Adrenal gland (tissue), 19 donors: ENCODE measurements at places on chromosomes 3 and 15. TPM values are rescaled to one million over a fixed set of nuclear protein-coding genes. Genes with fewer than 3 reads are reported as not detected.
A peak's percentile ranks its signal among the peaks of the same experiment; 100 is the strongest.

The ANKDD1A gene
- total RNA-seq = 27.1 TPM

GRCh38 chr15:67940324-67940719, 100.5 kb upstream of the RNU6-1 start:
- H3K36me3 ChIP-seq = no peaks in the 10 kb centered on the region
- H3K27me3 ChIP-seq = no peaks in the 10 kb centered on the region

DNA sequence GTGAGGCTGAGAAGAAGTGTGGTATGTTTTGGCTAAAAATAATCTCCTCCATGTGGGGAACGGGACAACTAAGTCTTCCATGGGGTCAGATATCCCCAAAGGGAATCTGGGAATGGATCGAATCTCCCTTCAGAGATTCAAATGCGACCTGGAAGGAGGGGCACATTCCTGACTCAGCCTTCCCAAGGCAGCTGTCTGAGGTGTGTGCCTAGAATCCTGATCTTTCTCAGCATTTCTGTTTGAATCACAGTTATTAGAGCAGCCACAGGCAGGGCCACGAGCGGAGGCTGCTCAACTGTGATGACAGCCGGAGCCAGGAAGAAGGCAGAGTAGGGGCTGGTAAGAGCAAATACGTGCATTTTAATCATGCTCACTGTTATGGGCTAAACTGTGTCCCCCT, 135.1 kb downstream of the ADAMTS17 start:
- no peak for DNase-seq
- peaks cover 13% of the 10 kb centered on the region for H3K4me1 ChIP-seq

GRCh38 chr3:64111872-64112271, 88.6 kb upstream of the PSMD6 start:
- no peak for DNase-seq
- H3K36me3 ChIP-seq = no peaks in the 10 kb centered on the region
- H3K4me1 ChIP-seq = no peaks in the 10 kb centered on the region
- no peak overlapping the region for H3K27ac ChIP-seq
- H3K27me3 ChIP-seq = no peaks in the 10 kb centered on the region

DNA sequence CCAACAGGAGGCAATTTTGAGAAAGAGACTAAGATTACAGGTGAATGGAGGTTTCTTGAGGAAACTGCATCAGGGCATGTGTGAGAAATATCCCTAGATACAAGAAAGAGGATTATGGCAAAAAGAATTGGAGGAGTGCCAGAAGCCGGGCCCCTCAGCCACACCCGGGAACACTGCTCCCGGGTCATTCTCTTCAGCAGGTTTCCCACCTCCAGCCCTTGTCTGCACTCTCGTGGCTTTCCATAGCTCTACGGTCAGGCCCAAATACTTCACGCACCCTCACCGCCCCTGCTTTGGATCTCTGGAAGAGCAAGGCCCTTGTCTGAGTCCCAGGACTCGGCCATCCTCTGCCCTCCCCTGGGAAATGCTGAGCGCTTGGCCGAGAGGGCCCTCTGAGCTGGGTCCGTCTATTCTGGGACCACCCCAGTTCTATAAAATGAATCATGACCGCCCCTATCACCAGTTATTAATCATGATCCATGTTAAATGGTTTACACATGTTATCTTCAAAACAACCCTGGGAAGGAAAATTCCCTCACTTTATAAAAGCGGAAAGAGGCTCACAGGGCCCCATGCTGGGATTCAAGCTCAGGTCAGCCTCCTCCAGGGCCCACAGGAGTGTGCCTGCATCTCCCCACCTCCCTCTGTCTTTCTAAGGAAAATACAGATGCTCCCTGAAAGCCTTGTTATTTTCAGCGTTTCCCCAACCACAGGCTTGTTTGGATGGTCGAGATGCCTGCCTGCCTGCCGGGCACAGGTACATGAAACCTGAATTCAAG, 38.8 kb upstream of the SPTBN5 start:
- H3K27ac ChIP-seq = no peak overlapping the region
- H3K36me3 ChIP-seq = no peaks in the 10 kb centered on the region
- H3K4me3 ChIP-seq = no peak overlapping the region
- no peak for DNase-seq

- no peaks in the 10 kb centered on the region for H3K36me3 ChIP-seq
- H3K4me1 ChIP-seq = peaks cover 15% of the 10 kb centered on the region
- H3K27ac ChIP-seq = peak overlapping the region; percentile 97
- no peaks in the 10 kb centered on the region for H3K27me3 ChIP-seq
- peak overlapping the region; percentile 70 for H3K4me3 ChIP-seq
Measured at GRCh38 chr15:40942337-40942854, 10.9 kb upstream of the CHAC1 start.

GRCh38 chr3:161567577-161568361, 71.2 kb downstream of the OTOL1 start:
- H3K27ac ChIP-seq = no peak overlapping the region
- no peaks in the 10 kb centered on the region for H3K36me3 ChIP-seq
- H3K27me3 ChIP-seq = no peaks in the 10 kb centered on the region
- no peaks in the 10 kb centered on the region for H3K4me1 ChIP-seq
- H3K4me3 ChIP-seq = no peak overlapping the region

The GOLGA8H gene
- total RNA-seq = not detected

The ZNF385D gene
- total RNA-seq = 0.09 TPM

The RLBP1 gene
- total RNA-seq = not detected

DNA sequence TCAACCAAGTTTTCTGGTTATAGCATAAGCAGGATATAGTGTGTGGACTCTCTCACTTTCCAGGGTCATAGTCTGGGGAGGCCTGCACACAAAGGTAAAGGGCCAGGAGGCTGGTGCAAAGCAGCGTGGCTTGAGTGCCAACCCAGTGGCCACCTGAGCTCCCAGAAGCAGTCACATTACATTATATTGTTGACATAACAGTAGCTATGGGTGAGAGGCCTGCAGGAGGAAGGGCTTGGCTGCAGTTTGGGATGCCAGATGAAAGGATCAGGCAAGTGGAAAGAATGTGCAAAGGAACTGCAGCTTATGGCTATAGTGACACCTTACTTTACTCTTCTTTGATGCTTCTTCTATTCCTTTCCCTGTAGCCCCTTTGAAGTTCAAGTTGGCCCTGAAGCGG, 96.5 kb downstream of the FLNB start:
- peaks cover 29% of the 10 kb centered on the region for H3K4me1 ChIP-seq
- H3K4me3 ChIP-seq = no peak overlapping the region
- no peaks in the 10 kb centered on the region for H3K27me3 ChIP-seq
- no peak for DNase-seq
- H3K27ac ChIP-seq = peak overlapping the region; percentile 93

The ROPN1B gene
- total RNA-seq = not detected

The TUSC7 gene
- not detected for total RNA-seq

DNA sequence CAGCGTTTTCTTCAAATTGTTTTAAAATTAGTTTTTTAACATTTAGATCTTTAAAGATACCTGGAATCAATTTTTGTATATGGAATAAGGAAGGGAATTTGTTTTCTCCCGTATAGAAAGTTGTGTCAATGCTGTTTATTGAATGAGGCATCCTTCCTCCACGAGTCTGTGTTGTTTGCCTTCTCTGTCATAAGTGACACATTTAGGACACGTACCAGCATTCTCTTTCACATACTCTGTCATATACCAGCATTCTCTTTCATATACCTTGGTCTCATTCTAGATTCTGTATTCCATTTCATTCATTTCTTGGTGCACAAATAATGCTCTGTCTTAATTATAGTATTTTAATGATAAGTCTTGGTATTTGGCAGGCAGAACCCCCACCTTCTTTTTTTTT, 10.3 kb downstream of the ATP11B start:
- H3K27ac ChIP-seq = no peak overlapping the region
- H3K27me3 ChIP-seq = no peaks in the 10 kb centered on the region

GRCh38 chr3:82423268-82424030, 662.0 kb upstream of the GBE1 start:
- H3K4me3 ChIP-seq = no peak overlapping the region
- no peaks in the 10 kb centered on the region for H3K4me1 ChIP-seq
- no peak overlapping the region for H3K27ac ChIP-seq
- H3K27me3 ChIP-seq = no peaks in the 10 kb centered on the region
- no peaks in the 10 kb centered on the region for H3K36me3 ChIP-seq

The ACVR2B gene
- 15.5 TPM for total RNA-seq

DNA sequence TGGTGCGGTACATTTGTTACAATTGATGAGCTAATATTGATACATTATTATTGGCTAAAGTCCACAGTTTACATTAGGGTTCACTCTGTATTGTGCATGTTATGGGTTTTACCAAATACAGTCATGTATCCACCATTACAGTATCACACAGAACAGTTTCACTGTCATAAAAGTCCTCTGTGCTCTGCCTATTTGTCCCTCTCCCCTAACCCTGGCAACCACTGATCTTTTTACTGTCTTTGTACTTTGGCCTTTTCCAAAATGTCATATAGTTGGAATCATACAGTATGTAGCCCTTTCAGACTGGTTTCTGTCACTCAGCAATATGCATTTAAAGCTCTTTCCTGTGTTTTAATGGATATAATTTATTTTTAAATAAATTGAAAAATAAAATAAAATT, 83.1 kb upstream of the SLC4A7 start:
- no peaks in the 10 kb centered on the region for H3K27me3 ChIP-seq
- H3K4me1 ChIP-seq = no peaks in the 10 kb centered on the region
- no peaks in the 10 kb centered on the region for H3K36me3 ChIP-seq
- no peak overlapping the region for H3K27ac ChIP-seq
- H3K4me3 ChIP-seq = no peak overlapping the region

- peak overlapping the region; percentile 48 for H3K4me3 ChIP-seq
- no peak for DNase-seq
- no peaks in the 10 kb centered on the region for H3K36me3 ChIP-seq
- H3K27me3 ChIP-seq = peaks cover 68% of the 10 kb centered on the region
- H3K4me1 ChIP-seq = peaks cover 17% of the 10 kb centered on the region
Measured at GRCh38 chr15:76345880-76346668, 9.5 kb downstream of the ISL2 start.

GRCh38 chr3:8760506-8760905, 8.9 kb downstream of the OXTR start:
- H3K4me1 ChIP-seq = no peaks in the 10 kb centered on the region
- DNase-seq = no peak
- H3K27ac ChIP-seq = no peak overlapping the region
- H3K4me3 ChIP-seq = no peak overlapping the region
- no peaks in the 10 kb centered on the region for H3K36me3 ChIP-seq

GRCh38 chr15:34038871-34039789, at the start of gene AVEN:
Gene AVEN, minus strand, starts transcription at chr15:34039204. Its CDS starts 158 bp downstream, at chr15:34039046.
- H3K27me3 ChIP-seq = no peaks in the 10 kb centered on the region
- DNase-seq = peak; percentile 46
- H3K4me3 ChIP-seq = peak within 1 kb of the TSS; percentile 76
- no peaks in the 10 kb centered on the region for H3K4me1 ChIP-seq
- H3K36me3 ChIP-seq = no peaks in the 10 kb centered on the region

The GOLGA8N gene
- total RNA-seq = 3.0 TPM

The DAPK2 gene
- 4.4 TPM for total RNA-seq

The KBTBD13 gene
- not detected for total RNA-seq

The PODXL2 gene
- total RNA-seq = 23.3 TPM

The SPATA12 gene
- total RNA-seq = 0.22 TPM

The ADGRG7 gene
- not detected for total RNA-seq

The GRAMD2A gene
- total RNA-seq = 0.25 TPM

GRCh38 chr3:50274371-50275104, 4.3 kb upstream of the LSMEM2 start:
- no peaks in the 10 kb centered on the region for H3K36me3 ChIP-seq
- peak overlapping the region; percentile 58 for H3K27ac ChIP-seq
- H3K4me1 ChIP-seq = peaks cover 40% of the 10 kb centered on the region
- H3K4me3 ChIP-seq = no peak overlapping the region
- peak; percentile 72 for DNase-seq
- peaks cover 4% of the 10 kb centered on the region for H3K27me3 ChIP-seq

The GOLGA6A gene
- not detected for total RNA-seq

GRCh38 chr3:30135190-30135589, 471.2 kb upstream of the TGFBR2 start:
- H3K27me3 ChIP-seq = no peaks in the 10 kb centered on the region
- DNase-seq = no peak
- H3K4me1 ChIP-seq = no peaks in the 10 kb centered on the region
- no peak overlapping the region for H3K27ac ChIP-seq

The GOLGA8K gene
- 1.1 TPM for total RNA-seq

DNA sequence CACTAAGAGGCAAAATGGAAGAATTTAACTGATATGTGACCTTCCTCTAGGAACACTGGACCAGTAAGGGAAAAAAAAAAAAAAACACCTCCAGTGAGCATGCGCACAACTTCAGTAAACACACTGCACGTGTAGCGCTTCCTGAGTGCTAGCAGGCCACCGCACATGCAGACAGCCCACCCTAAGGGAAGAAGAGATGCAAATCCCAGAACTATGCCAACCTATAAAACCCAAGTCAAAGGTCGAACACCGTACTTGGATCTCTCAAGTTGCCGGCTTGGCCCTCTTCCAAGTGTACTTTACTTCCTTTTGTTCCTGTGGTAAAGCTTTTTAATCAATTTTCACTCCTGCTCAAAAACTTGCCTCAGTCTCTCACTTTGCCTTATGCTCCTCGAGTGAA, 64.5 kb upstream of the CADPS start:
- H3K27me3 ChIP-seq = no peaks in the 10 kb centered on the region
- no peak for DNase-seq
- no peaks in the 10 kb centered on the region for H3K4me1 ChIP-seq
- H3K27ac ChIP-seq = no peak overlapping the region

- no peaks in the 10 kb centered on the region for H3K27me3 ChIP-seq
- no peak overlapping the region for H3K27ac ChIP-seq
- H3K36me3 ChIP-seq = no peaks in the 10 kb centered on the region
- DNase-seq = no peak
Measured at GRCh38 chr15:92226020-92226612, 167.6 kb upstream of the ST8SIA2 start.

GRCh38 chr3:13780432-13781176, 99.3 kb downstream of the WNT7A start:
- H3K4me3 ChIP-seq = no peak overlapping the region
- no peak for DNase-seq
- H3K4me1 ChIP-seq = no peaks in the 10 kb centered on the region
- no peak overlapping the region for H3K27ac ChIP-seq

- H3K4me1 ChIP-seq = peaks cover 35% of the 10 kb centered on the region
- H3K27me3 ChIP-seq = no peaks in the 10 kb centered on the region
- H3K4me3 ChIP-seq = no peak overlapping the region
Measured at GRCh38 chr3:45595364-45596195, 1.0 kb downstream of the LIMD1 start.

GRCh38 chr3:40324621-40325020, 15.1 kb downstream of the EIF1B start:
- no peak overlapping the region for H3K27ac ChIP-seq
- no peaks in the 10 kb centered on the region for H3K4me1 ChIP-seq
- H3K4me3 ChIP-seq = no peak overlapping the region
- no peaks in the 10 kb centered on the region for H3K27me3 ChIP-seq
- DNase-seq = no peak

The CD200 gene
- 3.2 TPM for total RNA-seq

GRCh38 chr3:8635125-8635524, 9.5 kb downstream of the SSUH2 start:
- no peaks in the 10 kb centered on the region for H3K36me3 ChIP-seq
- H3K27ac ChIP-seq = no peak overlapping the region
- no peak for DNase-seq

GRCh38 chr15:100999369-100999768, 80.2 kb downstream of the LRRK1 start:
- H3K27ac ChIP-seq = no peak overlapping the region
- no peaks in the 10 kb centered on the region for H3K27me3 ChIP-seq
- no peak for DNase-seq
- no peaks in the 10 kb centered on the region for H3K36me3 ChIP-seq
- H3K4me1 ChIP-seq = no peaks in the 10 kb centered on the region

The LRRK1 gene
- total RNA-seq = 13.1 TPM

The MYO5C gene
- 6.6 TPM for total RNA-seq

GRCh38 chr3:147361454-147362420, 44.6 kb downstream of the ZIC4 start:
- no peak overlapping the region for H3K27ac ChIP-seq
- H3K4me3 ChIP-seq = no peak overlapping the region
- no peaks in the 10 kb centered on the region for H3K36me3 ChIP-seq

- no peak overlapping the region for H3K4me3 ChIP-seq
- H3K4me1 ChIP-seq = peaks cover 39% of the 10 kb centered on the region
- H3K27me3 ChIP-seq = no peaks in the 10 kb centered on the region
- DNase-seq = no peak
Measured at GRCh38 chr15:99571299-99571698, 5.5 kb downstream of the MEF2A start.
